ENCODE measurements at places on chromosomes 6 and 20.

DNA sequence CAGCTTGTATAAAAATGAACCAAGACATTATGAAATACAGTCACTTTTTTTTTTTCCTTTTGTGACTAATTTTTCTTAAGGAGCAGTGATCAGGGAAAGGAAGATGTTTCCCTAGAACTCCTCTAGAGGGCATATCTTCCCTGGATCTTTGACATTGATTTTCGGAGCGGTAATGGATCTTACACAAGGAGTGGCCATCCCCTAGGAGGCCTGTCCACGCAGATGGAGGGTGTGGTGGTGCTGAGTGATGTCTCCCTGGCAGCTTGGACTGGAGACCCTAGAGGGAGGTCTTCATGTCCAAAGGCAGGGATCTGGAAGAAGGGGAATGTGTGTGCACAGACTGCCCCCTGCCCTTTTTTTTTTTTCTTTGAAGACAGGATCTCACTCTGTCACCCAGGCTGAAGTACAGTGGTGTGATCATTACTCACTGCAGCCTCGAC lies 7.0 kb upstream of the KIFC1 start:
- DNase-seq: no peak

GRCh38 chr20:2930538-2930937 lies 57.3 kb downstream of the PTPRA start:
- DNase-seq: no peak

DNA sequence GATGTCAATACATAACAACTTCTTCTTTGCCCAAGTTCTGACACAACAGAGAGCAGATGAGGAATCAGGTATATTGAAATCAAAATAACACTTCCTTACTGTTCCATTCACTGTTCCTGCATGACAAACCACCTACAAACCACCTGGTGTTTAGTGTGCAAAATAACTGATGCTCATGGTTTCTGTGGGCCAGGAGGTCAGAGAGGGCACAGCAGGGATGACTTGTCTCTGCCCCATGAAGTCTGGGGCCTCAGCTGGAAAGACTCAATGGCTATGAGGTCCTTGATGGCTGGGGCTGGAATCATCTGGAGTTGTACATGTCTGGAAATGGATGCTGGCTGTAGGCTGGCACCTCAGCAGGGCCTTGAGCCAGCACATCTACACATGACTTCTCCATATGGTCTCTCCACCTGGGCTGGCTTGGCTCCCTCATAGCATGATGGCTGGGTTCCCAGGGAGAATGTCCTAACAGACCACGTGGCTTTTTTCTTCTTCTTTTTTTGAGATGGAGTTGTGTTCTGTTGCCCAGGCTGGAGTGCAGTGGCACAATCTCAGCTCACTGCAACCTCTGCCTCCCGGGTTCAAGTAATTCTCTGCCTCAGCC lies 7.4 kb upstream of the COX4I2 start:
- no peak for DNase-seq

- DNase-seq: no peak
These were observed 24.5 kb upstream of the SMIM29 start for GRCh38 chr6:34273242-34273805.

DNA sequence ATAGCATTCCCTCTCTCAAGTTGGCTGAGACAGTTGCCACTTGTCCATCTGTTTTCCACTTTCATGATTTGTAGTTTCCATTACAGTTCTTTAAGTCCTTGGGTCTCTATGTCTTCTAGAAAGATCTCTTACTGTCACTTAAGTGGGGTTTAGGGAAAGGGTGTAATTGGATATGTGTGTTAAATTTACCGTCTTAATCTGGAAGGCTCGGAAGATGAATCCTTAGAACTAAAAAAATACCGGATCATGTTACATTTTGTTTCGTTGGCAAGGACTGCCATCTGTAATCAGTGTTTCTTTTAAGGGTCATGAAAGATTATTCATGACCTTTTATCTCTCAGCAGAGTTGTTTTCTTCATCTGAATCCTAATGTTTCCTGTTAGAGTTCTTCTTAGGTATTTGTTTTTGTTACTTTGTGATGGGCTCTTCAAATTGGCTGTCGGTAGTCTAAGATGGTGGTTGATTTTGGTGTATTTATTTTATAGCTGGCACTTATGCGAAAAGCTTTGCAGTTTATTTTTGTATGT lies 21.8 kb upstream of the BTBD3 start:
- DNase-seq: no peak

DNA sequence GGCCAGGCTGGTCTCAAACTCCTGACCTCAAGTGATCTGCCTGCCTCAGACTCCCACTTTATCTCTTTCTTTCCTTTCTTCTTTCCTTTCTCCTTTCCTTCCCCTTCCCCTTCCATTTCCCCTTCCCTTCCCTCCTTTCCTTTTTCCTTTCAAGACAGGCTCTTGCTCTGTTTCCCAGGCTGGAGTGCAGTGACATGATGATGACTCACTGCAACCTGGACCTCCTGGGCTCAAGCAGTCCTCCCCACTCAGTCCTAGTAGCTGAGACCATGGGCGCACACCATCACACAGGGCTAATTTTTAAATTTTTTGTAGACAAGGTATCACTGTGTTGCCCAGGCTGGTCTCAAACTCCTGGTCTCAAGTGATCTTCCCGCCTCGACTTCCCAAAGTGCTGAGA lies 377.6 kb upstream of the ZFP64 start:
- no peak for DNase-seq

GRCh38 chr6:2103765-2104523 lies 141.5 kb downstream of the GMDS start:
- no peak for DNase-seq

DNA sequence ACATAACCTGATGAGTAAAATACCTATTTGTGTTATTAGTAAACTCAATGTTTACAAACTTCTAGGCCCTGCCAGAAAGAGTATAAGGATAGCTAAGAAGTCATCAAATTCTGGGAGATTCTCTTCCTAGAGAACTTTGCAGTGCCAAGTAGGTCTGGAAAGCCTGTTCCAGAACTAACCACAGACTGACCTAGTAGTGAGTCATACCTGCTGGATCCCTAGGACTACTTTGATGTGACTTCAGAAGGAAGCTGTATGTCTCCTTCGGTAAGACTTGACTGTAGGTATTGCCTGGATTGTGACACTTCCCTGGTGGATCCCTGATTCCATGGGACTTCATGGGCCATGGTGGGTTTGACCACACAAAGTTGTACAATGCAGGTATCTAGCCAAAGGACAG lies 131.7 kb downstream of the DNAH8 start:
- DNase-seq: no peak

GRCh38 chr20:51106011-51106410 lies 83.1 kb upstream of the KCNG1 start:
- no peak for DNase-seq

DNA sequence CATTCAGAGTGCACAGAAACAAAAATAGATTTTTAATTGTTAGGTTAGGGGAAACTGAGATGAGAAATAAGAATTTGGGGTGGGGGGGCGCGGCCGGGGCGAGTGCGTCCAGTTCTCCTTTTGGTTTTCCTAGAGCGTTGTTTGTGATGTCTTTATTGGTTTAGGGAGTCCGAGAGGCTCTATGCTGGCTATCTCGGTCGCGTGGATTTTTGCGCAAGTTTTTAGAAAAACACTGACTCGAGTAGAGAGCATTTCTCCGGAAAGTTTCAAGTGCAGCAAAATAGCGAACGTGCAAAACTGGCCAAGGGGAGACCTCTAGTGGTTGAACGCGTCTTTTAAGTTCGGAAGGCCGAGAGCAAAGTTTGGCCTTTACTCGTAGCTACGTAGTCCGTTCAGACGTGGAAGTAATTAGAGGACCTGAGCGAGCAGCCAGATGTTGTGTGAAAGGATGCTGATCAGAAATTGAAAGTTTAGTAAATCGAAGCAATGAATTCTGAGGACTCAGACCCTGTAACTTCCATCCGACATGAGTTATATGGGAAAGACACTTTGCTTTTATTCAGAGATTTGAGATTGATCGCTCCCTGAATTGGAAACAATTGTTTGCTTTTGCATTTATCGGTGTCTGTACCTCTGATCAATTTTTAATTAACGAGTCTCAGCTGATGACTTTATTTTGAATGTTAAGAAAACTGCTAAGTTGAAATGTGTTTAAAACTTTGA lies 2.7 kb downstream of the L3MBTL3 start:
- DNase-seq: peak; percentile 67

GRCh38 chr6:97097068-97098047 lies 172.8 kb downstream of the KLHL32 start:
- no peak for DNase-seq

DNA sequence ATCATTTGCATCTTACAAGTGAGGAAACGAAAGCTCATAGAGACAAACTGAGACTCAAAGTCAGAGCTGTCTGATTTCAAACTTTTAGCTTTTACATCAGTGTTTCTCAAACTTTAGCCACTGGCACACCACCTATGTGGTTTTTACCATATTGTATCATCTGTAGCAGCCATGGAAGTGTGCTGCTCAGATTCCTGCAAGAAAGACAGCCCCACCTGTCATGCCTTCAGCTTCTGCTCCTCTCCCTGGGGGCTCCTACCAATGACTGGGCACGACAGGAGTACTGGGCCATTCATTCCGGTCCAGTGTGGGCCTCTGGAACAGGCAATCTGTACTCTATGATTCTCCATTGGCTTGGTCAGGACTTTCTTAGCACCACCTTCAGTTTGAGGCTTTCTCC lies 87.0 kb downstream of the BCAS1 start:
- DNase-seq: no peak

DNA sequence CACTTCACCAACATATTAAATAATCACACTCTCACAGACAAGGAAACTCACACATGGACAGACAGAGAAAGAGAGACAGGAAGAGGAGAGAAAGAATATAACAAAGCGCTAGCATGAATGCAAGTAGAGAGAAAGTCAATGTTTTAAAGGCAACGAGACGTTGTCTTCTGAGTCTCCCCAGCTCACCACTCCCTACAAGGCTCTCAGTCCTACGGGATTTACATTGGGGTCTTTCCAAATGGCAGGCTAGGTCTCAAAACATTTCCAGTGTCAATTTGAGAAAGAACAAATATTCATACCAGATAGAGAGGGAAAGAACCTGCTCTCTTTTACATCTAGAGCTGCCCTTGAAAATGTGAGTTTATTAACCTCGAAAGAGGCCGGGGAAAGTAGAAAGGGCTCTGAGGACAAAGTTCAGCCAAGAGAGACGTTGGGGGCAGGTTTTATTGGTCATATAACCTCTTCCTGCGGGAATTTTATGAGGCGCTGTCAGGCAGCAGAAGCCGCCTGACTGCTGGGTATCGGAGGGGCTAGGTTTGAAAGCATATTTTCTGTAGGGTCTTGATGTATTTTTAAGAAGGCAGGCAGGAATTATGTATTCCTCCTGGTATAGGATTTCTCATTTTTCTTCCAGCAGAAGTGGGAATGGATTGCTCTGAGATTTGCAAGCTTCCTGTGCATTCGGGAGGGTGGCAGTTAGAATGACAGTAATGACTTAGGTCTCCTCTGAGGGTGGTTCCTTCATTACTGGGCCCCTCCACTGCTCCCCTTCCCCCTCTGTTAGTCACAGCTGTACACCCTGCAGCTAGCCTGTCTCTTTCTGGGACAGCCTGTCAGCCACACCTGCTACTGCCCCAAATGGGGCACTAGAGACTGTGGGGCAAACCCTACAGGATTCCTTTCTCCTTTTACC lies 34.4 kb upstream of the KIF16B start:
- DNase-seq: no peak

GRCh38 chr20:39233755-39234154 lies 271.6 kb downstream of the DHX35 start:
- DNase-seq: no peak

DNA sequence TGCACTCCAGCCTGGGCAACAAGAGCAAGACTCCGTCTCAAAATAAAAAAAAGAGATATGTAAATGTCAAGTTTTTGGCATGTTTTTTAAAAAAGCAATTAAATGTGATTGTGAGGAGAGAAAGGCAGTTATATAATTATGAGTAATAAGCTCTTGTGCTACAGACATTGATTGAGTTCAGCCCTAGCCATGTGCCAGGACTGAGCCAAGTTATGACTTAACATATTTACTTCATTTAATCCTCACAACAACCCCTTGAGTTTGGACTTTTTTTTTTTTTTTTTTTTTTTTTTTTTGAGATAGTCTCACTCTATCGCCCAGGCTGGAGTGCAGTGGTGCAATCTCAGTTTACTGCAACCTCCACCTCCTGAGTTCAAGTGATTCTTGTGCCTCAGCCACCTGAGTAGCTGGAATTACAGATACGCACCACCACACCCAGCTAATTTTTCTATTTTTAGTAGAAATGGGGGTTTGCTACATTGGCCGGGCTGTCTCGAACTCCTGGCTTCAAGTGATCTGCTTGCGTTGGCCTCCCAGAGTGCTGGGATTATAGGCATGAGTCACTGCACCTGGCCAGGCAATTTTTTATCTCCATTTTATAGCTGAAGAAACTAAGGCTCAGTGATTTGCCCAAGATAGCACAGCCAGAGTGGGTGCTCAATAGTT lies 15.0 kb upstream of the CSE1L start:
- DNase-seq: no peak

DNA sequence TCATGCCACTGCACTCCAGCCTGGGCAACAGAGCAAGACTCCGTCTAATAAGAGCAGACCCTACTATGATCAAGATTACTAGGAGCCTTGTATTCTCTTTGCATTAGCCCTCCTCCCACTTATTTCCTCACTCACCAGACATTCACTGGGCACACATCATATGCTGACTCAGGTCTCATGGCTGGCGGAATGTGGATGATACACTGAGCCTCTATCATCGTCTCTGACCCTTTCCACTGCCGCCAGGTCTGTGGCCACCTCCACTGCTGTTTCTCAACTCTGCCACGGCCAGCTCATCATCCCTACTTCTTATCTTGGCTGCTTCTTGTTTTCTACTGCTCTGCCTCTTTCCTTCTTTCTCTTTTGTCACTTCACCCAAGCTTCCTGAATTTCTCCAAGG lies 161.0 kb downstream of the BACH2 start:
- DNase-seq: peak; percentile 42

DNA sequence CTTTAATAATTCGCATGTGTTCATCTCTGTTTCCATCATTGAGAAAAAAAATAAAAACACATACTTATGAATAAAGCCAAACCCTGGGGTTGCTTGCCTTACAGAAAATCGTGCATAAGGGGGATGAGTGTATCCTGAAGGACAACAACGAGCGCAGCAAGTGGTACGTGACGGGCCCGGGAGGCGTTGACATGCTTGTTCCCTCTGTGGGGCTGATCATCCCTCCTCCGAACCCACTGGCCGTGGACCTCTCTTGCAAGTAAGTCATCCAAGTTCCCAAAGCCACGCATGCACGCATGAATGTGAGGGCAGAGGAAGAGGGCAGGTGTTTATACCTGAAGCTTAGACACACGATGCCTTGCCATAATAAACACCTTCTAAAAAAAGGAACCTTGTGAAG lies 20.9 kb upstream of the SNRNP48 start:
- DNase-seq: no peak

- no peak for DNase-seq
These were observed 44.0 kb downstream of the B4GALT5 start for GRCh38 chr20:49669601-49670189.

- no peak for DNase-seq
These were observed 61.2 kb upstream of the SGK1 start for GRCh38 chr6:134379076-134379475.

DNA sequence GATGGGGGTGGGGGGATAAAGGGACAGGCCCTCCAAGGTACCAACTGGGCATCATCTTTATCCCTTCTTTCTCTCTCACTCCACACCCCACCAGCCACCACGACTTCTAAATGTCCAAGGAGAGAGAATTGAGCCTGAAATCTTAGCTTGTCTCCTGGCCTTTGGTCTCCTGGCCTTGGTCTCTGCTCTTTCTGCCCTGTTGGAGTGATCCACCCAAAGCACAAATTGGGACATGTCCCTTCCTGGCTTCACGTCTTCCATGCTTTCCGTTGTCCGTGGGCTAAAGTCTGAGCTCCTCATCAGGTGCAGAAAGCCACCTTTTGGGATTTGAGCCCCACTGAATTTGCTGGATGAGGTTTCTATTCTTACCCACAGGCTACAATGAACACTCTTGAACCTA lies 8.4 kb downstream of the ADIG start:
- no peak for DNase-seq

Measured in T1000 (cell line).